ENCODE measurements at places on chromosomes 5 and 9.

DNA sequence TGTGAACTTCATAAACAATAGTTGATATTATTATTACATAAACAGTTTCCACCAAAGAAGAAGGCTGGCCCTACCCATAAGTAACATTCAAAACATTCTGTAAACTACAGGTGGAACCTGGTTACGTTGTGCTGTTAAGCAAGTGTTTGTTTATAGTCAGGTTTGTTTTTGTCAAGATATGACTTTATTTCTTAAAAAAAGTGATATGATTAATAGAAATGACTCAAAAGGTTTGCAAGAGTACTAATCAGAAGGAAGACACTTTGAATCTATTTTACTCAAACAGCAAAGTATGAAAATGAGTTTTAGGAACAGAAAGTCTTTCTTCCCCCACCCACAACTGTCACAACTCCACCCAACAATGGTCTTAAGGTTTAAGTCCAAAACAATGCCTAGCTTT, 220.8 kb downstream of the PLK2 start:
- DNase-seq, result no peak

- DNase-seq, result no peak
These were observed 555.3 kb upstream of the ZNF462 start for GRCh38 chr9:106307670-106308069.

- no peak for DNase-seq
These were observed 99.6 kb downstream of the LURAP1L start for GRCh38 chr9:12874395-12874794.

GRCh38 chr5:111124793-111125192, 32.6 kb downstream of the WDR36 start:
- no peak for DNase-seq

GRCh38 chr9:21965401-21965951, 28.7 kb downstream of the CDKN2A start:
- no peak for DNase-seq
